Stimulated activated CD8-positive, alpha-beta memory T cell treated with anti-CD3 and anti-CD28 coated beads, Interleukin-4, amount 100 ng/mL, for 1 hour (primary cell): ENCODE measurements at places on chromosomes 7 and 10.

- DNase-seq, result no peak
These were observed 65.3 kb upstream of the AQP1 start for GRCh38 chr7:30846378-30846777.

GRCh38 chr10:132932461-132933307 is 9.7 kb downstream of the CFAP46 start:
- DNase-seq, result no peak

DNA sequence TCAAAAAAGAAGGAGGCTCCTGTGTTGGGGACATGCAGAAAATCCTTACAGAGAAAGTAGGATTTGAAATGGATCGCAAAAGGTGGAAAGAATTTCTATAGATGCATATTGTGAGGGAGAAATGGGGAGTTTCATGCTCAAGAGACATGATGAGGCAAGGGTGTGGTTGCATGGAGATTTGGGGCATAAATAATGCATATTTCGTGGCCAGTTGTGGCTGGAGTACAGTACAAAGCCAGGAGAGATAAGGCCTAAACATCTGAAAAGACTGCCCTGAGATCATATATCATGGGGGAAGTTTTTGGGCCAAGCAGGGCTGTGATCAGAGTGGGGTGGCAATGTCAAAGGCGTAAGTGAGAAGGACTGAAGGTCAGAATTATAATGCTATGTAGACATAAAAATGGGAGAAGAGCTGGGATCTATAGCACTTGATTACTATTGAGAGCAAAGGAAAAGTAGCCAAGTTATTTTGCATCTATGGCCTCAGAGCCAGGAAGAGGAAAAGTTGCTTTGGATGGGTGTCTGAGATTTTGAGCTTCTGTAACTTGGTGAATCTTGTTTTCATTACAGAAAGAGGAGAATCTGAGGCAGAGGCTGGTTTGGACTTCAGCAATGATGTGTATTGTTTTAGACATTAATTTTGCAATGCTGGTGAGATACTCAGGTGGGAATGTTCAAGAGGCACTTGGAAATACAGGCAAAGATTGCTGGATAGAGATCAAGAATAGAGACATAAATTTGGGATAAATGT is 166.6 kb downstream of the INHBA start:
- DNase-seq, result no peak

GRCh38 chr10:32893434-32893833 is 64.6 kb downstream of the ITGB1 start:
- no peak for DNase-seq

DNA sequence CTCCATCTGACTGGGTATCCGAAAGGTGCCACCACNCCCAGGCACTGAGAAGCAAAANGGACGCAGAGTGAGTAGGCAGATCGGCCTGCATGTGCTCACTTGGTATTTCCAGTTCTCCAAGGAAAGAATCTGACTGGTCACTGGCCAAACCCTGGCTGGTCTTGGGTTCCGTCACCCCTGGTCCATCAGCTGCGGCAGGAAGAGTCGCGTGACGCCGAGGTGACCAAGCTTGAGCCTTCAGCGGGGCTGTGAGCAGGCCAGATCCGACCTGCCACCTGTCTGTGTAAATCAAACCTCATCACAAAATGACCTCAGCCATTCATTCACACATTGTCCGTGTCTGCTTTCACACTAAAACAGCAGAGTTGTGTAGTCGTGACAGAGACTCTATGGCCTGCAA is 28.8 kb upstream of the CHST15 start:
- DNase-seq, result no peak

DNA sequence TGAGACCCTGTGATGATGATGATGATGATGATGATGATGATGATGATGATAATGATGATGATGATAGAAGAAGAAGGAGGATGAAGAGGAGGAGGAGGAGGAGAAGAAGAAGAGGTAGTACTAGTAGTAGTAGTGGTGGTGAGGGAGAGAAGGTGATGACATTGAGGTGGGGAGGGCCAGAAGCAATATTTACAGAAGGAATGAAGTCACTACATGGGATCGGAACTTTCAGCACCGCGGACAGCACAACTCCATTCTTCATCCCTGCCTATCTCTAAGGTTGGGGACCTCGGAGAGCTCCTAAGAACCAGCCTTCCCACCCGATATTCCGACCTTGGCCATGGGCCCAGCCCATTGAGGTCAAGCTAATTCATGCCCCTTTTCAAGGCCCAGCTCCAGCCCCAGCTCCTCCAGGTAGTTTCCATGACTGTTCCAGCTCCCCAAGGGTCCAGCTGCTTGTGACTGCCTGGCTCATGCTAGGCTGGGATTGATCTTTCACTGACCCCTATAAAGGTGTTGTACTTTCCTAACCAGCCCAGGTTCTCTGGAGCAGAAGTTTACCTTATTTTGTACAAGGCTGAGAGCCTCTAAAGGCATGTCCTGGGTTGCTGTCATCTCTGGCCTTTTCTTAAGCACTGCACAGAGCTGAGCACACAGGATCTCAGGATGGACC is 10.3 kb downstream of the CRHR2 start:
- DNase-seq, result no peak

- DNase-seq, result no peak
These were observed 16.8 kb downstream of the TRIM8 start for GRCh38 chr10:102660888-102661657.

- no peak for DNase-seq
These were observed 20.8 kb upstream of the MKI67 start for GRCh38 chr10:128147064-128147463.

DNA sequence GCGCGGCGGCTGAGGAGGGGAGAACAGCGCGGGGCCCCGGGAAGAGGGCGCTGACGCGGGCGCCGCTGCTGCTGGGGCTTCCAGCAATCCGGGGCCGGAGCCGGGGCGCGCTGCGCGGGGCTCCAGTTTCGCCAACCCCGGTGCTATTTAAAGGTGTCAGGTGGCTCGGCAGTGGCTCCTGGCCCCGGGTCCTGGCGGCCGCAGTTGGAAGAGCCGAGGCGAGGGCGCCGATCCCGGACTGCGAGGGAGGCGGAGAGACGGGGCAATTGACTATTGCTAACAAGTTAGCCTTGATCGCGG is 347 bp downstream of the LBX1 start:
- no peak for DNase-seq

DNA sequence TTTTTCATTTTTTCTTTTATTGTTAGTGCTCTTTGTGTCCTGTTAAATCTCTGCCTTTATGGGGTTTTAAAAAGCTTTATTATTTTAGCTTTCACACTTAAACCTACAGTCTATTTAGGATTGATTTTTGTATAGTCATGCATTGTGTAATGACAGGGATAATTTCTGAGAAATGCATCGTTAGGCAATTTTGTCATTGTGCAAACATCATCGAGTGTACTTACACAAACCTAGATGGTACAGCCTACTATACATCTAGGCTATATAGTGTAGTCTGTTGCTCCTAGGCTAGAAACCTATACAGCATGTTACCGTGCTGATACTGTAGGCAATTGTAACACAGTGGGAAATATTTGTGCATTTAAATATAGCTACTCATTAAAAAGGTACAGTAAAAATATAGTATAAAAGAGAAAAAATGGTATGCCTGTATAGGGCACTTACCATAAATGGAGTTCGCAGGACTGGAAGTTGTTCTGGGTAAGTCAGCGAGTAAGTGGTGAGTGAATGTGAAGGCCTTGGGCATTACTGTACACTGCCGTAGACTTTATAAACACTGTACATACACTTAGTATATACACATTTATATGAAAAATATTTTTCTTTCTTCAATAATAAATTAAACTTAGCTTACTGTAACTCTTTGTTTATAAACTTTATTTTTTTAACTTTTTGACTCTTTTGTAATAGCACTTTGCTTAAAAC is 16.0 kb downstream of the UBE2D1 start:
- no peak for DNase-seq

GRCh38 chr10:78356291-78356900 is 322.7 kb downstream of the RPS24 start:
- DNase-seq, result no peak

- no peak for DNase-seq
These were observed 327.5 kb upstream of the PLXDC2 start for GRCh38 chr10:19488592-19489280.

DNA sequence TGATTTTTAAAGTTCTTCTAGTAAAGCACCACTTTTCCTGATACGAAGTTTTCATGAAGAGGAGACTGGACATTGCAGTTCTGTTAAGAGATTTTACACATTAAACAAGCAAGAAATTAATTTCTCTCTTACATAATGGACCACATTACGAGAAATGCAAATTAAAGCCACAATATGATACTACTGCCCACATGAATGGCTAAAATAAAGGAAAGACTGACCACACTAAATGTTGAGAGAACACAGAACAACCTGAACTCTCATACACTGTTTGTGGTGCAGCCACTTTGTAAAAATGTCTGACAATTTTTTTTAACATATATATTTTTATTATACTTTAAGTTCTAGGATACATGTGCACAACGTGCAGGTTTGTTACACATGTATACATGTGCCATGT is 44.0 kb upstream of the HERPUD2 start:
- DNase-seq, result no peak

- DNase-seq, result no peak
These were observed 716.8 kb upstream of the LRRTM3 start for GRCh38 chr10:66209025-66209424.

DNA sequence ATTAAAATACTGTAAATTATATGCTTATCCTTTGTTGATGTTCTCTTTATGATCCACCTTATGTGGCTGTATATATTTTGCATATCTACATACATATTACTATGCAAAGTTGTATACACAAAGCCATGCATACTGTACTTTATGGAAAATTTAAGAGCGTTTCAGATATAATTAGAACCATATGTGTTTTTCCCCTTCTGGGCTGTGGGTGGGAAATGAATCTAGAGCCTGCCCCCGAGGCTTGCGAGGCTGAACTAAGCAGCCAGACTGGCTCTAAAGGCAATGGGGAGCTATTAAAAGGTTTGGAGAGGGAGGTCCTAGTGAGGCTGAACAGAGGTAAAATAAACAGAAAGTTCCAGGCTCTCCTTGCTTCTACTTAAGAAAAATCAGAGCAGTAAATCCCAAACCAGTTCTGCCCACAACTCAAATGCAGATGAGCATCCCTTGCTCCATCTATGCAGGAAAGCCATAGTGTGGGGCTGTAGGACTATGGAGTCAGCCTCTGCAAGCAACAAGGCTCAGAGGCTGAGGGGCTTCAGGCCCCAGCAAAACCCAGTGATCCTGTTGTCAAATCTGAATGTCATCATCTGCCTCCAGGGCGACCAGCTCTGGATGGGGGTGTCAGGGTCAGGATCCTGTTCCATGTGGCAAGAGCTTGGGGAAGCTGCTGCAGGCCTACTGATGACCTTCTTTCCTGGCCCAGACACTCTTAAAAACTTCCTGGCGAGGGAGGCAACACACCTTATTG is 14.1 kb upstream of the DDIT4 start:
- no peak for DNase-seq

GRCh38 chr7:87332321-87332720 is 13.1 kb upstream of the CROT start:
- no peak for DNase-seq

GRCh38 chr10:79274279-79275104 is 72.8 kb upstream of the PPIF start:
- no peak for DNase-seq

GRCh38 chr7:124679586-124680225 is 85.9 kb downstream of the GPR37 start:
- no peak for DNase-seq

DNA sequence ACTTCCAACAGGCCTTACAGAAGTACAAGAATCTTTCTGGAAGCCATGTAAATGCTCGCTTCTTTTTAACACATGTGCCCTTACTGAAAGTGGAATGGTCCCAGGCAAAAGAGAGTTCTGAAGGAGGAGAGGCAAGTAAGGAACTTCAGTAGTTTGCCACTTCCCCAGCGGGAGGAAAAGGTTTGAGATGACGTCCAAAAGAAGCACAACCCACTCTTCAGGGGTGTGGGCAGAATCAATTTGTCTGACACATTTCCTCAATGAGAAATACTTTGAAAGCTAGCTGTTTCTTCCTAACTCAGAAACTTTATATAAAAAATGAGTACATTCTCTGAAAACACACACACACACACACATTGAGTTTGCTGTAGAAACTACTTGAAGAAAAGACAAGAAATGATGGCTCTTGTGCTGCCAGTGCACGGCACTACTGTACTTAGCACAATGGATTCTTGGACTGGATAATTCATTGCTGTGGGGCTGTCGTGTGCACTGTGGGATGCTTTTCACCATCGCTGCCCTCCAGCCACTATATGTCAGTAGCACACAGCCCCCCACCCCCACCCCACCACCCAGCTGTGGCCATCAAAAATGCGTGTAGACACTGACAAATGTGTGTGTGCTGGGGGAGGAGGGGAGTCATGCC is 183.0 kb downstream of the SRPK2 start:
- no peak for DNase-seq

DNA sequence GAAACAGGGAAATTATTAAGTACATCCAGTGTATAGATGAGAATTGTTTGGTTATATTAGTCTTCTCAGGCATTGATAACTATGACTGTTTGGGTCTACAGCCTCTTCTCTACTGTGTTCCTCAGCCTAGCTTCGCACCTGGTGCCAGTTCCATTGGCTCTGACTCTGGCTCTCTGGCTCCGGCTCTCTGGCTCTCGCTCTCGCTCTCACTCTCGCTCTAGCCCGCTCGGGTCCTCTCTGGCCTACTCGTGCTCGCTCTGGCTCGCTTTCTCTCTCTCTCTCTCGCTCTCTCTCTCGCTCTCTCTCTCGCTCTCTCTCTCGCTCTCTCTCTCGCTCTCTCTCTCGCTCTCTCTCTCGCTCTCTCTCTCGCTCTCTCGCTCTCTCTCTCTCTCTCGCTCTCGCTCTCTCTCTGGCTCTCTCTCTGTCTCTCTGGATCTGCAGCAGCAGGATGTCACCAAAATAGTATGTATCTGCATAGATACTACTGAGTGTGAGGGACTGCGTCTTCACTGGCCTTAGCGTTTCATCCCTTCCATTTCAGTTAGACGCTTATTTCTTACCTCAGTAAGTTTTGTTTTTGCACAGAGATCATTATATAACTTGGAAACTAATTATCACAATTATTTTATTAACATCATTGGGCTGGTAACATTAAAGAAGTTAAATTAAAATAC is 6.5 kb upstream of the SSBP1 start:
- DNase-seq, result no peak

DNA sequence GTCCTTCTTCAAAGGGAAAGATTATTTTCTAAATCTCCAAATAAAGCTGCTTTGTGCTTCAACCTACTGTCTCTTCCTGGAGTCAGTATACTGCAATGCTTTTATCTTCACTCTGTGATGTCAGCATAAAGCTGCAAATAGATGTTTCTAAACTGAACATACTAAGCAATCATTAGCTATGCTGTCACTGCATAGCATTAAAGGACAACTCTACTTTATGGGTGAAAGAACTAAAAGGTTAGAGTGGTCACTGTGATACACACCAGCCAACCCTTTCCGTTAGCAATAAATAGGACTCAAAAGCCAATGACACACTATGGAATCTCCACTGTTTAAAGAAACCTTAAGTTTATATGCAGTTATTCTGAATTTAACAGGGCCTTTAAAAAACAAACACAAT is 1.8 kb downstream of the CCDC186 start:
- DNase-seq, result no peak

DNA sequence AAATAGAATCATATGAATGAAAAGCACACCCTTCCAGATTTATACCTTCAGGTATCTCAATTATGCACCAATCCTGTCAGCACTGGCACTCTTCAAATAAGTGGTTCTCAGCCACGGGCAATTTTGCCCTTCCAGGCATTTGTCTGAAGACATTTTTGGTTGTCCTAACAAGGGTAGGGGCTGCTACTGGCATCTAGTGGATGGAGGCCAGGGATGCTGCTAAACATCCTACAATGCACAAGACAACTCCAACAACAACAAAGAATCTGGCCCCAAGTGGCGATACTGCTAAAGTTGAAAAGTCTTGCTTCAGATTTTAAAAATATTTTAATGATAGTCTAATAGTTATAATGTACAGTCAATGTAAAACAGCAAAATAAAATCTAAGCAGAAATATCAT is 16.1 kb downstream of the CCDC186 start:
- DNase-seq, result no peak

GRCh38 chr7:945556-946255 is 8.8 kb downstream of the ADAP1 start:
- DNase-seq, result no peak
